ENCODE measurements at places on chromosomes 2 and 18.

GRCh38 chr2:230863442-230864121 is 1.2 kb upstream of the ITM2C start:
- DNase-seq, result no peak

- no peak for DNase-seq
These were observed 186.1 kb upstream of the RBMS1 start for GRCh38 chr2:160679686-160680085.

- peak; percentile 71 for DNase-seq
These were observed 27.6 kb downstream of the C2orf76 start for GRCh38 chr2:119338826-119339561.

GRCh38 chr2:200471324-200471848 is 38.5 kb downstream of the KCTD18 start:
- DNase-seq, result peak; percentile 7

DNA sequence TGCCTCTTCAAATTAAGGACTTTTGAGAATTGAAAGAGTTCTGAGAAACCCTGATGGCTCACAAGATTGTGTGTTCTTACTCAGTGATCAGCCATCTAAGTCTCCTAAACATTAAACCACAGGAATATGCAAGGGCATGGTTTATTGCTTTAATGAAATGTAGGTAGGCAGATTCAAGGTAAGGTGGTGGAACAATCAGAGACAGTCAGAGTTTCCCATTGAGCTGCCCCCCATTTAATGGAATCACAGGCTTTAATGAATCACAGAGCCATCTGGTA is 107.8 kb upstream of the LRATD1 start:
- DNase-seq, result no peak

All from AML-193 (cell line).